ENCODE measurements at places on chromosomes 4 and X. TPM values are rescaled to one million over a fixed set of nuclear protein-coding genes. Genes with fewer than 3 reads are reported as not detected.
A peak's percentile ranks its signal among the peaks of the same experiment; 100 is the strongest.

TMEM154 gene
- total RNA-seq, result 1.3 TPM

- H3K36me3 ChIP-seq, result no peaks in the 10 kb centered on the region
- peak overlapping the region; percentile 69 for H3K4me3 ChIP-seq
- H3K27me3 ChIP-seq, result no peaks in the 10 kb centered on the region
- no peaks in the 10 kb centered on the region for H3K4me1 ChIP-seq
- peak; percentile 27 for DNase-seq
These were observed 570 bp downstream of the WDR44 start for GRCh38 chrX:118346258-118347094.

ARHGEF9 gene
- 34.9 TPM for total RNA-seq

DNA sequence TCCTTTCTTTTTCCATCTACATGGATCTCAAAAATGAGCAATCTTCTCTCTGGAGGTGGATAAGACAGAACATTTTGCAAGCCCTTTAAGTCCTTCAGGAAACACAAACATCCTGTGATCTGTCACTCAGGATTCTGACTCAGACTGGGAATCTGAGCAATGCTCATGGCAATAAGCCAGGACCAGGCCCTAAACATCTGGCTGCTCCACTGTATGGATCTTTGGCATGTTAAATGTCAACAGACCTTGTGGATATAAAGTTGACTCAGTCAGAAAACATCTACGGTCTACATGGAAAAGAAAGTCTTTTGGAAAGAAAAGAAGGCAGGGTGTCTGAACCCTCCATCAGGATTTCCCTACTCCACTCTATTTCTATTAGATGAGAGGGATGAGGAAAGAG lies 17.8 kb upstream of the CHIC2 start:
- no peak overlapping the region for H3K27ac ChIP-seq
- no peaks in the 10 kb centered on the region for H3K36me3 ChIP-seq
- H3K27me3 ChIP-seq, result no peaks in the 10 kb centered on the region
- H3K4me1 ChIP-seq, result no peaks in the 10 kb centered on the region
- DNase-seq, result no peak
- no peak overlapping the region for H3K4me3 ChIP-seq

DNA sequence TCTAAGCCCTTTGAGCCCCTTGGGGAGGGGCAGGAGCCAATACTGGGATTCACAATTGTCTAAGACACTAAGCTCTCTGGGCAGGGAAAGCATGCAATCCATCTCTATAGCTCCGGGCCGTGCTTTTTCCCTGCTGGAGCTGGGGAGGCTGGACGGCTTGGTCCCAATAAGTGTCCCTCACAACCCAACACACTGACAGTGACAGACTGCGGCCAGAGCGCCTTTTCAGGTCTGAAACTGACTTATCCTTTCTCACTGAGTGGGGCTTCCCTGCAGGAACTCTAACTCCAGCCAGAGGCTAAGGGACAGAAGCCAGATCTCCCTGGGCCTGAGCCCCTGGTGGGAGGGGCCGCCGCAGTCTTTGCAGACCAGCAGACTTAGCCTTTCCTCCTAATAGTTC lies 146.6 kb upstream of the PBDC1 start:
- H3K4me1 ChIP-seq, result no peaks in the 10 kb centered on the region
- no peaks in the 10 kb centered on the region for H3K27me3 ChIP-seq
- DNase-seq, result no peak
- H3K27ac ChIP-seq, result no peak overlapping the region

- H3K4me3 ChIP-seq, result no peak overlapping the region
- H3K36me3 ChIP-seq, result peaks cover 2% of the 10 kb centered on the region
- H3K27ac ChIP-seq, result no peak overlapping the region
- H3K4me1 ChIP-seq, result no peaks in the 10 kb centered on the region
- H3K27me3 ChIP-seq, result no peaks in the 10 kb centered on the region
These were observed 216.3 kb upstream of the PCDH18 start for GRCh38 chr4:137748616-137749015.

DNA sequence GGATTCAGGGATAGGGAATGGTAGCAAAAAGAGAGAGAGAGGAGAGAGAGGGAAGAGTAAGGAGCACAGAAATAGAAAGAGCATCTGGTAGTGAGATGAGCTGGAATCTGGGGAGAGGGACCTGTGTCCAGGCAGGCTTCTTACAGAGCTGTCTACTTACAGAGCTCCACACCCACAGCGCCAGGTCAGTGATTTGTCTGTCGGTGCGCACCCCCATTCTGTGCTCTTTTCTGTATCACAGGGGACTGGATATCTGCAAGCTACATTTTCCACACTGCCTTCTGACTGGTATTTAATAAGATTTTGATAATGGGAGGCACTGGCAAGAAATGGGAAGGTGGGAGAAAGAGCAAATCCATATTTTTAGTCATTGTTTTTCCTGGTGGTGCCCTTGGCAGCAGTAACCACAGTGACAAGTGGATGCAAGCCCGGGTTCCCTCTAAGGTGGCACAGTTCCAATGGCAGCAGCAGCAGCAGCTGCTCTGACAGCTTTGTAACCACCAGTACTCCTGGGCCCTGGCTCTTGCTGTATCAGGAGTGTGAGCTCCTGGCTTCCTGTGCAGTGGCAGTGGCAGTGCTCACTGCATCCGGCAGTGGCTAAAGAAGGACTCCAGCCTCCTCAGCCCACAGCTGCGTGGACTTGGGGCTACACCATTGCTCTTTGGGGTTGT lies 300.5 kb downstream of the TRIML1 start:
- no peaks in the 10 kb centered on the region for H3K4me1 ChIP-seq
- H3K27me3 ChIP-seq, result no peaks in the 10 kb centered on the region
- no peak for DNase-seq
- H3K27ac ChIP-seq, result no peak overlapping the region

DNA sequence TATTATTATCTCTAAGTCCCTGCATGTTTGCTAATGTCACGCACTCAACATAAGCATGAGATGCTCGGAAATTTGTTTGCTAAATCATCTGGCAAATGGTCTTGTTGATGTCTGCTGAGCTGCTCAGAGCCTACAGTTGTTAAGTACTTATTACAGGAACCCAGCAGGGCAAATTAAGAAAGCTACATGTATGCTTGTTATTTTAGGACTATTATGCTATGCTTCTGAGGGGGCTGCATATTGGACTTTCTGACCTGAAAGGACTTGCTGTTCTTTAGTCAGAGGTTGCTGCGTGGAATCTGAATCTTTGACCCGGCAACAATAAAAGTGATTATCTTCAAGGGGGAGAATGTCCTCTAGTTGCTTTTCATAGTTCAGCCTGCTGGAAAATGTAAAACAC lies 36.3 kb upstream of the TENM3 start:
- no peak overlapping the region for H3K4me3 ChIP-seq
- no peak for DNase-seq
- H3K27ac ChIP-seq, result peak overlapping the region; percentile 95
- no peaks in the 10 kb centered on the region for H3K27me3 ChIP-seq

DNA sequence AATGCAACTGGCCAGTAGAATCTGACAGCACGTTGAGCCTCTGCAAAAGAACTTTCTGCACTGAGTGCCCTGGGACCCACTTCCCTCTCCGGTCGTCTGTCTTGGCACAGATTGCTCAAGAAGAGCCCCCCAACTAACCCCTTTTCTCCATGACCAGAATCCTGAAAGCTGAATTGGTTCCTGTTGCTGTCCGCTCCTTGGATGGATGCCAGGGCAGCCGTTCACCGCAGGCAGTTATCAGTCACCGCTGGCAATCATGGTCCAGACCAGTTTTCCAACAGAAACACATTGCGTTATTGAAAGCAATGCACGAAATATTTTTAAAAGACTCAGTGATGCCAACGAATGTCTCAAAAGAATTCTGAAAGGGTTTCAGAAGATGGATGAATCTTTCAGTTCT lies 733.7 kb upstream of the FRG1 start:
- no peaks in the 10 kb centered on the region for H3K4me1 ChIP-seq
- H3K27me3 ChIP-seq, result no peaks in the 10 kb centered on the region
- H3K27ac ChIP-seq, result no peak overlapping the region
- H3K36me3 ChIP-seq, result no peaks in the 10 kb centered on the region

GRCh38 chr4:10183462-10183861 lies 66.9 kb upstream of the WDR1 start:
- H3K27ac ChIP-seq, result no peak overlapping the region
- no peak overlapping the region for H3K4me3 ChIP-seq
- H3K36me3 ChIP-seq, result no peaks in the 10 kb centered on the region
- no peaks in the 10 kb centered on the region for H3K4me1 ChIP-seq
- H3K27me3 ChIP-seq, result no peaks in the 10 kb centered on the region
- DNase-seq, result no peak
